ENCODE measurements at places on chromosomes 4 and X. TPM values are rescaled to one million over a fixed set of nuclear protein-coding genes. Genes with fewer than 3 reads are reported as not detected.

SLC2A9 gene
- 14.4 TPM for total RNA-seq

PPM1K gene
- 34.0 TPM for total RNA-seq

DNA sequence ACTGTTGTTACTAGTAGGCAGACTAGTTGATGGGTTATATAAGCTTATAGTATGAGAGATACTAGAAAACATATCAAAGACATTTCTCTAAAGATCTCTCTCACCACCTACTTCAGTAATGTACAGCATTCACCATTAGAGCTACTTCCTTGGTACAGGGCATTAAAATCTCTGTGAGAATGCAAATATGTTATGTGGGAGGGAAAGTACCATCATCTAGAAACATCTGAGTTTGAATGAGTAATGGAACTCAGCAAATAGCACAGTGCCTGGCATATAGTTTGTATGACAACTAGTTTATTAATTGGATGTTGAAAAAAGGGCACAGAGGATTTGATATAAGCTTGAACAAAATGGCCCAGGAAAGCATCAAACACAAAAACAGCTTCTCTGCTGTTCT lies 211.1 kb downstream of the GLUD2 start:
- no peaks in the 10 kb centered on the region for H3K27me3 ChIP-seq
- H3K4me1 ChIP-seq = no peaks in the 10 kb centered on the region
- DNase-seq = no peak
- no peak overlapping the region for H3K27ac ChIP-seq

DNA sequence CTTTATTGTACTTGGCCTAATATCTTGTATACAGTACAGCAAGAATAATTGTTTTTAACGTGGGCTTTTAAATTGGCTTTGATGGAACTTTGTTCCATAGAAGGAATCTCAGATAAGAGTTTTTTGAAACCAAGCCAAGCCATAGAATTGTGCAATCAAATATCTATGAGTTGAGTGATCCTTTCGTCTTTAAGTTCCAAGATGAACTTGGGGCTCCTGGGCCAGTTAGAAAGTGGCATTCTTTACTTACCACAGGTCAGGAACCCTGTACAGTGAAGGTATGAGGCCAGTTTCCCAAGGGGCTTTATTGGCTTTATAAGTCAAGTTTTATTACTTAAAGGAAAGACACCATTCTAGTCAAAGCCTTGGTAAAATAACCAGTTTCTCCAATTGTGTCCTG lies 2104.2 kb downstream of the PCDH7 start:
- no peak for DNase-seq
- no peak overlapping the region for H3K4me3 ChIP-seq
- no peaks in the 10 kb centered on the region for H3K4me1 ChIP-seq
- H3K27ac ChIP-seq = no peak overlapping the region
- no peaks in the 10 kb centered on the region for H3K27me3 ChIP-seq

GRCh38 chrX:11672213-11672612 lies 6.5 kb upstream of the ARHGAP6 start:
- H3K27ac ChIP-seq = no peak overlapping the region
- no peaks in the 10 kb centered on the region for H3K4me1 ChIP-seq
- H3K36me3 ChIP-seq = no peaks in the 10 kb centered on the region
- H3K27me3 ChIP-seq = no peaks in the 10 kb centered on the region
- DNase-seq = no peak
- H3K4me3 ChIP-seq = no peak overlapping the region

All from esophagus squamous epithelium (tissue), 5 donors.